ENCODE measurements at places on chromosomes 1 and 21.

GRCh38 chr21:45392573-45392971 is 12.4 kb upstream of the COL18A1 start:
- DNase-seq = no peak

GRCh38 chr1:167467126-167467710 is 51.1 kb downstream of the CD247 start:
- DNase-seq = no peak

- no peak for DNase-seq
Measured at GRCh38 chr1:110617589-110617988, 11.4 kb upstream of the KCNA2 start.

- DNase-seq = no peak
Measured at GRCh38 chr1:227768125-227768439, 32.8 kb downstream of the SNAP47 start.

- DNase-seq = peak; percentile 67
Measured at GRCh38 chr1:27522432-27523336, 32.7 kb upstream of the WASF2 start.

All from HepG2 (cell line).